ENCODE measurements at places on chromosomes 5 and 9.

GRCh38 chr5:173664154-173664526 is 47.7 kb upstream of the BOD1 start:
- DNase-seq = no peak

- DNase-seq = no peak
Observed at GRCh38 chr5:112579599-112580170, 158.0 kb upstream of the APC start.

DNA sequence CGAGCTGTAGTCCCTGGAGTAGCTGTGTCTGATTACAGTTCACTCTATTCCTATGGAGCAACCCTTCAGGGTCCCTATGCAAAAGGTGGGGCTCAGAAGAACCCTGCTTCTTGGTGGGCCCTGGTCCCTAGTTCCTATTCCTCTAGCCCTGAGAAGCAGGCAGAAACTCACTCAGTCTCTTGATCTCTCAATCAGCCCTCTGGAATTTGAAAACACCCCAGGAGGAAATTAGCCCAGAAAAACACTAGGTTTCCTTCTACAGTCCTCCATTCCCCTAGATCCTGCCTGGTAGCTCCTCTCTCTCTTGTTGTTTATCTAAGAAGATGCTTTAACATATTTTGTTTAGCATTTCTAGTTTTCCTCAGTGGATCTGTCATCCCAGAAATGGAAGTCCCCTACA is 7.6 kb downstream of the RGS3 start:
- DNase-seq = no peak

GRCh38 chr5:100614308-100614707 is 79.1 kb downstream of the FAM174A start:
- DNase-seq = no peak

- no peak for DNase-seq
Observed at GRCh38 chr9:96884443-96884842, 30.1 kb upstream of the ZNF782 start.

GRCh38 chr9:13241283-13241682 is 38.2 kb downstream of the MPDZ start:
- DNase-seq = no peak

DNA sequence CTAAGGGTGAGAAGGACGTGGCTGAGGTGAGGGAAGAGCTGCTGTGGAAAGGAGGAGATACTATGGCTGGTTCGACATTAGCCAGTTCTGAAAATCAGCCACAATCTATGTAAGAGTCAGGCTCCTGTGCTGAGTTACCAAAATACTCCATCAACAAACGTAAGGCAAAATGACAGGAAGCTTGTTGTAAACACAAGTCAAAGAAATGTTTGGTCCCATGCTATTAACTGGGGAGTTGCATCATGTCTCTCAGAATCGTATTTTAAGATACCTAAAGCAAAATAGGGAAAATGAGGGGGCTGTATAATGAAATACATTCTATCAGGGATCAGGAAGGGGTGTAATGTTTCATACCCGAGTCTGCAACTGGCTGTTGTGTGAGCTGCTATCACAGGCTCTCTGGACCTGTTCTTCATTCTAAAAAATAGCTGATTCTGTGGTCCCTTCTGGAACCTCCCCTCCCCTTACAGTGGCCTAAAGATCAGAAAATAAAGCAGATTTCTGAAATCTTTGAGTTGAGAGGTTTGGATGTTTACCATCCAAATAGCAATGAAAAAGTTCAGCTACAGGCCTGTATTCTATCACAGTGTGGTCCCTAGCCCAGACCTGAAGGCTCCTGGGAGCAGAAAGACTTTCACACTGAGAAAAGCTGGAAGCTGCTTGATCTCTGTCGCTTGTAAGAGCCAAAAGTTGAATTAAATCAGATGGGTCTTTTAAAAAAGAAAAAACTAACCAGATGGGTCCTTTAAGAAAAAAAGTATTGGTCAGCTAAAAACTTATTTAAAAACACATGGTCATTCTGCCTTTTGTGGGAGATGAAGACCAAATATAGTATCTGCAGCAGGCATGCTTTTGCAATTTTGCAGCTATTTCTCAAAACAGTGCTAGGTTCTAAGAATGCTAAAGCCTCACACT is 97.8 kb upstream of the SMC5 start:
- DNase-seq = no peak

- no peak for DNase-seq
Observed at GRCh38 chr9:136416914-136417313, 6.5 kb downstream of the PMPCA start.

GRCh38 chr5:113253037-113253436 is 181.8 kb downstream of the TSSK1B start:
- DNase-seq = no peak

DNA sequence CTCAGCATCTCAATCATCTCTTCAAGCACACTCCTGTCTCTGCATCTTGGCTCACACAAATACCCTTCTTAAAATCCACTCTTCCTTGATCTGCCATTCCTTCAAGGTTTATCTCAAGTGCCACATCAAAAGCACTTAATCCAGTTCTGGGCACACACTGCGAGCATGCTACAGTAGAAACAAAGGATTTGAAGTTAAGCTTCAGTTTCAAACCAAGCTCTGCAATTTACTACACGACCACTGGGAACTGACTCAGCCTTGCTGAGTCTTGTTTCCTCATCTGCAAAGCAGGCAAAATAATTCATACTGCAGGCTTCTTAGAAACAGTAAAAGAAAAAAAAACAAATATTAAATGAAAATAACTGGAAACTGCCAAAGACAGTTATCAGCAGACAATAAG is 50.5 kb upstream of the CTNNAL1 start:
- no peak for DNase-seq
